ENCODE measurements at places on chromosomes 7 and 10. TPM values are rescaled to one million over a fixed set of nuclear protein-coding genes. Genes with fewer than 3 reads are reported as not detected.

GAD2 gene
- total RNA-seq = not detected

NKX6-2 gene
- total RNA-seq = not detected

TAS2R5 gene
- 0.36 TPM for total RNA-seq

GRCh38 chr10:7571981-7572380 is 94.8 kb downstream of the ITIH5 start:
- H3K36me3 ChIP-seq = no peaks in the 10 kb centered on the region
- no peak for DNase-seq
- no peaks in the 10 kb centered on the region for H3K4me1 ChIP-seq
- peak overlapping the region; percentile 34 for H3K27ac ChIP-seq
- no peaks in the 10 kb centered on the region for H3K27me3 ChIP-seq

DNA sequence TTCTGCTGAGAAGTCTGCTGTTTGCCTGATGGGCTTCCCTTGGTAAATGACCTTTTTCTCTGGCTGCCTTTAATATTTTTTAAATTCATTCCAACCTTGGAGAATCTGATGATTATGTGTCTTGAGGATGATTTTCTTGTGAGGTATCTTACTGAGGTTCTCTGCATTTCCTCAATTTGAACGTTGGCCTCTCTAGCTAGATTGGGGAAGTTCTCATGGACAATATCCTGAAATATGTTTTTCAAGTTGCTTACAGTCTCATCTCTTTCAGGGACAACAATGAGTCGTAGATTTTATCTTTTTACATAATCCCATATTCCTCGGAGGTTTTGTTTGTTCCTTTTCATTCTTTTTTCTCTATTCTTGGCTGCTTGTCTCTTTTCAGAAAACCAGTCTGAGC is 208.4 kb downstream of the KIF20B start:
- DNase-seq = no peak
- no peaks in the 10 kb centered on the region for H3K4me1 ChIP-seq
- no peaks in the 10 kb centered on the region for H3K27me3 ChIP-seq

DNA sequence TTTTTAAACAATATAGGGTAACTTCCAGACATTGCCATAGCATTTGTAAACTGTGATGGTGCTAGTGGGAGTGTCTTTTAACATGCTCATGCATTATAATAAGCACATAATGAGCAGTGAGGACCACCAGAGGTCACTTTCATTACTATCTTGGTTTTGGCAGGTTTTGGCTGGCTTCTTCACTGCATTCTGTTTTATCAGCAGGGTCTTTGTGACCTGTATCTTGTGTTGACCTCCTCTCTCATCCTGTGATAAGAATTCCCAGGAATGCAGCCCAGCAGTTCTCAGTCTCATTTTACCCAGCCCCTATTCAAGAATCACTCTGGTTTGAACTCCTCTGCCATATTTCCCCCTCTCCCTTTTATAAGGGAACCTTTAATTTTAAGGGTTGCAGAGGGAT is 91.3 kb downstream of the ZNF467 start:
- H3K27me3 ChIP-seq = no peaks in the 10 kb centered on the region
- no peaks in the 10 kb centered on the region for H3K4me1 ChIP-seq
- no peak overlapping the region for H3K4me3 ChIP-seq
- no peak for DNase-seq
- H3K27ac ChIP-seq = no peak overlapping the region

DNA sequence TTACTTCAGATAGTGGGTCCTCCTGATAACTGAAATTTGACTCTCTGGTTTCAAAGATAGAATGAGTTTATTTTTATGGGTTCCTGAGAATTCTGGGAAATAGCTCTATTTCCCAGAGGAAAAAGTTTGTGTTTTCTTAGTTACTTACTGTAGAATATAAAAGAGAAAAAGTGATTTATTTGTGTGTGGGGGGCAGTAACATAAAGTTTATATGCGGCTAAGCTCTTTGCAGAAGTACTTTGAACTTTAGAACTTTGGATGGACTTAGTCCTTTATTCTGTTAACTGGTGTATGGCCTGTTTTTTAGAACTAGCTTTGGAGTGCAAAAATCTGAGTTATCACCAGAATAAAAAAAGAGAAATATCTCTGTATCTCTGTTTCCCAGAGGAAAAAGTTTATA is 157.1 kb downstream of the BBS9 start:
- peaks cover 1% of the 10 kb centered on the region for H3K36me3 ChIP-seq
- no peak overlapping the region for H3K27ac ChIP-seq
- no peak for DNase-seq
- no peak overlapping the region for H3K4me3 ChIP-seq

DNA sequence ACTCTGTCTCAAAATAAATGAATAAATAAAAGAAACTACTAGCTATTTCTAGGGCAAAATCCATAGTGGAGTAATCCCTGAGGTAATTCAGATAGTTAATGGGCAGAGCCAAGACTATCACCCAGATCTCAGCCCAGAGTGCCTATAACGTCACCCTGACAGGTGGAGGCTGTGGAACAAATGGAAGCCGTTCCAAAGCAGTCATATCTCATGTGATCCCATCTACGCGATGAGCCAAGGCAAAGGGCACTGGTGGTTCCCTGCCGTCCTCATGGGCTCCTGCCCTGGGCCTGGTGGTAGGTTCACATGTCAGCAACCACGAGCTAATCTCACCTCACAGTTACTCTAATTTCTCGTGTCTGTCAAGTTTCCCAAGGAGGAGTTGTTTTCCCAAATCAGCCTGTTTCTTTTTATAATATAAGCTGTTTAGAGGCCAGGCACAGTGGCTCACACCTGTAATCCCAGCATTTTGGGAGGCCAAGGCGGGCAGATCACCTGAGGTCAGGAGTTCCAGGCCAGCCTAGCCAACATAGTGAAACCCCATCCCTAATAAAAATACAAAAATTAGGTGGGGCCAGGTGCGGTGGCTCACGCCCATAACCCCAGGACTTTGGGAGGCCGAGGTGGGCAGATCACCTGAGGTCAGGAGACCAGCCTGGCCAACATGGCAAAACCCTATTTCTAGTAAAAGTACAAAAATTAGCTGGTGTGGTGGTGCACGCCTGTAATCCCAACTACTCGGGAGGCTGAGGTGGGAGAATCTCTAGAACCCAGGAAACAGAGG is 22.5 kb upstream of the ASCC1 start:
- DNase-seq = no peak
- no peak overlapping the region for H3K27ac ChIP-seq
- H3K36me3 ChIP-seq = peaks cover 9% of the 10 kb centered on the region

DNA sequence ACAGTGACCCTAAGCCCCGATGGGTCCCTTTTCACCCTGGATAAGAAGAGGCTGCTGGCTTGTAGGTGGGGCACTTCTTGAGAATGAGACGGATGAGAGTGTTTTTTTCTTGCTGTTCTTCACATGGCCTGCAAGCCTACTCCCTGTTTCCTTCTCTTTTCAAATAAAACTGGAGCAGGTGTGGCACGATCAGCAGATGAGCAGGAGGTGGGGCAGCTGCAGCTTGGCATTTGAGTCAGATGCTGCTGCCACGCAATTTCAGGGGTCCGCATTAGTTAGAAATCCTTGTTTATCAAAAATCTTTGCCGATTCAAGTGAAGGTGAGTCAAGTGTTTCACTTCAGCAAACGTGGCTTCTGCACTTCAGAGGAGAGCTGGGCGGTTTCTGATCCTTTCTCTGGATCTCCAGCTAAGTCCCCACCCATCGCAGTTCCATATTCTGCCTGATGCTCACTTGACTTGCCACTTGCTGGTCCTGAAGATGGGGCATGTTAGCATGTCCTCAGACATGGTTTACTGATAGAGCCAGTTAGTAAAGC is 20.8 kb downstream of the WDFY4 start:
- no peak for DNase-seq
- H3K4me1 ChIP-seq = no peaks in the 10 kb centered on the region
- no peak overlapping the region for H3K4me3 ChIP-seq
- H3K27me3 ChIP-seq = peaks cover 36% of the 10 kb centered on the region
- no peak overlapping the region for H3K27ac ChIP-seq
- H3K36me3 ChIP-seq = no peaks in the 10 kb centered on the region
